Smooth muscle cell of the brain vasculature (primary cell): ENCODE measurements at places on chromosomes 1 and 21.

DNA sequence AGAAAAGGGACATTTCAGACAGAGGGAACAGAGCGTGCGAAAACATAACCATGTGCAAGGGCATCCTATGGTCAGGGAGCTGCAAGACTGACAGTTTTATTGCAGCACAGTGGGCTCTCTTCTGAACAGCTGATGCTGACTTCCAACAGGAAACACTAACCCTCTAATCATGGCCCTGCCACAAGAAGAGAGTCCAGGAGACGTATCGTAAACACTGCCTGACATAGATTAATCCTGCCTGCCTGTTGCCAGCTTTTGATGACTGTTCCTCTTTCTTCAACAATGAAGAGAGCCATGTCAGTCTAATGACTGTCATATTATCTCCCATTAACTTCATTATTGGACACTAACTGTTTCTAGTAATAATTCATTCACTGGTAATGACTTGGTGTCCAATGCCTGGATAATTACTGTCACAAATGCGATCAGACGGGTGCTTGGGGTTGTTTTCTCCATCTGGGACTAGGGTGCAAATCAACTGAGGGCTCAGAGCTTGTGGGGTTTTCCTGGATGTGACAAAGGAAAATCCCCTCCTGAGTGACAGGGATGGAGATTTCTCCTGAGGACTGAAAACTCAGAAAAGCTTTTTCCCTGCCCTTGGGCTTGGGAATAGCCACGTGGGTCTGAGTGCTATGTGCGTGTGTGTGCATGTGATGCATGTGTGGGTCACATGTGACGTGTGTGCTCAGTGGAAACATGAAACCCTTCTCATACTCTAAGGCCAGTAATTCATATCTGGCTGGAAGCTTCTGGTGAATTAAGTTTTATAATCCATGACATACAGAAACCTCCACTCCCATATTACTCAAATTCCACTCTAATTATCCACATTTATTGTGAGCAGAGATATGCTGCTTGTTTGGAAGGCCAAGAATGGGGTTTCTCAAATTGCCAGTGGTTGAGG lies 144.0 kb upstream of the PLXNA2 start:
- no peak for DNase-seq

DNA sequence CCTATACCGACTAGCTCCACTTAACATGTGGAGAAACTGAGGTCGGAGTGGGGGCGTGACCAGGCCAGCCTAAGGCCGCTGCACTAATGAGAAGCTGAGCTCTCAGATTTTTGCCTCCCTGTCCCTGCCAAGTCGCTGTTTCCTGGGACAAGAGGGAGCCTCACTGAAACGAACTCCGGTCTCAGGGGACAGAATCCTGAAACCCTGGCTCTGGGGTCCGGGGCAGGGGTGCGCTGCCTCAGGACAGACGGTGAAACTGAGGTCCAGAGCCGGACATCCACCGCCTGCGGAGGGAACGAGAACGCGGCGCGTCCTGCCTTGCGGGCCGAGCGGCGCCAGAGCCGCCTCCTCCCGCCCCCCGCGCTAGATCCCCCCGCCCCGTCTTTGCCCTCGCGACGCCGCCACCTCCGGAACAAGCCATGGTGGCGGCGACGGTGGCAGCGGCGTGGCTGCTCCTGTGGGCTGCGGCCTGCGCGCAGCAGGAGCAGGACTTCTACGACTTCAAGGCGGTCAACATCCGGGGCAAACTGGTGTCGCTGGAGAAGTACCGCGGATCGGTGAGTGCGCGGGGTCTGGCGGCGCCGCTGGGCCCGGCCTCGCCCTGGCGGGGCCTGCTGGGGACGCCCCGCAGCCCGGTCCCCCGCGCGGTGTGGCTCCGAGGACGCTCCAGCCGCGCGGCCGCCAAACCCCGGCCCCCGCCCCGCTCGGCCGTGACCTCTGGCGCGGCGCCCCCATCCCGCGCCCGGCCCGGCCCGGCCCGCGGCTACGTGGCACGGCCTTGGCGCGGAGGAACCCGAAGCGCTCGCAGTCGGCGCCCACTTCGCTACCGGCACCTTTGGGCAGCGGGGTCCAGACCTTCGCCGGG lies at the start of gene GPX7:
GPX7 (plus strand) TSS at position 381 of the 865 bp plus-strand sequence; CDS start at position 420, 39 bp downstream.
- no peak for DNase-seq

- DNase-seq: no peak
Observed at GRCh38 chr1:12596007-12596821, 21.8 kb downstream of the DHRS3 start.

- no peak for DNase-seq
Observed at GRCh38 chr21:24369746-24370145, 1237.5 kb downstream of the MRPL39 start.

DNA sequence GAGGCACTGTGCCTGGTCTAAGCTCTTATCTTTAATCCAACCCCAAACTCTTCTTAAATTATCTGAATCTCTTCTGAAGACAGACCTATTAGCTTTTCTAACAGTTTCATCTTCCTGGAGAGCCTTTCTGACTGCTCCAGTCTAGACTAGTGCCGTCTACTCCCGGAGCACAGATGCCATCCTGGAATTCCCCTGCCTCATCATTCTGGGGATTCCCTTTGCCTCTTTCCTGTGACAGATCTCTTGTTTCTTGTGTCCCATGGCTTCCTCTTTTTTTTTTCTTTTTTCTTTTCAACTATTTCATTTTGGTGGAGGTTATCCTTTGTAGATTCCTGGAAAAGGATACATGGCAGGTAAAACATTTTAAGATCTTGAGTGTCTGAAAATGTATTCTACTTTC lies 11.7 kb downstream of the SEMA4A start:
- DNase-seq: no peak

- no peak for DNase-seq
Observed at GRCh38 chr1:181179279-181179986, 90.9 kb downstream of the IER5 start.

GRCh38 chr1:216193839-216194443 lies 229.3 kb downstream of the USH2A start:
- no peak for DNase-seq

DNA sequence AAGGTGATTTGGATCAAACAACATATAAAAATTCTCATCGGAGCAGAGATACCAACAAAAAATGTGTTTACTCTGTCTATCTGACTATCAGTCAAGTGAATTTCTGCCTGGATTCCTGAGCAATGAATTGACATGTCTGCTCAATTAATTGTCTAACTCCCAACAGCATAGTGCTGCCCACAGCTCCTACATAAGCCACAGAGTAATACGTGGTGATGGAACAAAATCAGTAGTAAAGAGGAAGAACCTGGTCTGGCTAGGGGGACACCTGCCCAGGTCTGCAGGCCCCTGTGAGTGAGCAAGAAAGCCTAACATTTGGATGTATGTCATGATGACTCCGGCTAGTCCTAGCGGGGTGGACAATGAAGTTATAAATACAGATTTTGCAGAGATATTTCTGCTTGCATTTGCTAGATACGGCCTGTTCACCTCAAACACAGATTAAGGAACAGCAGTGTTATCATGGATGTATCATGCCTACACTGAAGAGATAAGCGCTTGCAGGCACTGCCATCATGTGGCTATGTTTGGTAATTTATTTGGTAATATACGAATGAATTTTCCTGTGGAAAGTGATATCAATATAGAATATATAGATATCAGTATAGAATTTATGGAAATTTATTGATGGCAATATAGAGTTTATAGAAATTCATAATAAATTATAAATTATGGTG lies 69.6 kb upstream of the LRRC8B start:
- peak; percentile 17 for DNase-seq
